Stimulated activated CD8-positive, alpha-beta memory T cell treated with anti-CD3 and anti-CD28 coated beads, Interleukin-15, amount 100 ng/mL, for 4 hours (primary cell): ENCODE measurements at places on chromosomes 3 and 15.

GRCh38 chr3:114626751-114627150, 332.9 kb downstream of the TIGIT start:
- no peak for DNase-seq

GRCh38 chr3:45611628-45612081, 17.1 kb downstream of the LIMD1 start:
- no peak for DNase-seq

DNA sequence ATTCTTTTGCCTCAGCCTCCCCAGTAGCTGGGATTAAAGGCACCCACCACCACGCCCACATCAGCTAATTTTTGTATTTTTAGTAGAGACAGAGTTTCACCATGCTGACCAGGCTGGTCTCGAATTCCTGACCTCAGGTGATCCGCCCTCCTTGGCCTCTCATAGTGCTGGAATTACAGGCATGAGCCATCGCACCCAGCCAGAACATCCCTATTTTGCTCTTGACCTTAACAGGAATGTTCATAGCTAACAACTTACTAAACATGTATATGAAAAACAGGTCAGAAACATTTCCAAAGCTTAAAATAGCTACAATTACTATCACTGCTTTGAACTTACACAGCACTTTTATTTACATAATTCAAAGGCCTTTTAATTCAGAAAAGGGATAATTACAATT, 33.7 kb downstream of the UQCC5 start:
- no peak for DNase-seq

GRCh38 chr15:40567111-40567510, 2.0 kb upstream of the RPUSD2 start:
- DNase-seq, result no peak

DNA sequence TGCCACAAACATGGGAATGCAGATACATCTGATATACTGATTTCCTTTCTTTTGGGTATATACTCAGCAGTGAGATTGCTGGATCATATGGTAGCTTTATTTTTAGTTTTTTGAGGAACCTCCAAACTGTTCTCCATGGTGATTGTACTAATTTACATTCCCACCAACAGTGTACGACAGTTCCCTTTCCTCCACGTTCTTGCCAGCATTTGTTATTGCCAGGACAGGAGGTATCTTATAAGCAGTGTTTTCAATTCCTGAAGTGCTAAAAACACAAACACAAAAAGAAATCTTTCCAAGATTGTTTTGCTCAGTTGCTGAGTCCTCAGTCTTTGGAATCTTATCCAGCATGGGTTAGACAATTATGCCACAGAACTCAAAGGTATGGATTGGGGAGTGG, 13.5 kb downstream of the GTF2E1 start:
- DNase-seq, result no peak

- DNase-seq, result no peak
Observed at GRCh38 chr3:48014358-48014757, 1.9 kb downstream of the MAP4 start.

- no peak for DNase-seq
Observed at GRCh38 chr3:52441091-52441771, 3.7 kb downstream of the SEMA3G start.

- DNase-seq, result no peak
Observed at GRCh38 chr3:188350961-188351360, 197.0 kb downstream of the LPP start.
